ENCODE measurements at places on chromosomes 13 and 19.
A peak's percentile ranks its signal among the peaks of the same experiment; 100 is the strongest.

DNA sequence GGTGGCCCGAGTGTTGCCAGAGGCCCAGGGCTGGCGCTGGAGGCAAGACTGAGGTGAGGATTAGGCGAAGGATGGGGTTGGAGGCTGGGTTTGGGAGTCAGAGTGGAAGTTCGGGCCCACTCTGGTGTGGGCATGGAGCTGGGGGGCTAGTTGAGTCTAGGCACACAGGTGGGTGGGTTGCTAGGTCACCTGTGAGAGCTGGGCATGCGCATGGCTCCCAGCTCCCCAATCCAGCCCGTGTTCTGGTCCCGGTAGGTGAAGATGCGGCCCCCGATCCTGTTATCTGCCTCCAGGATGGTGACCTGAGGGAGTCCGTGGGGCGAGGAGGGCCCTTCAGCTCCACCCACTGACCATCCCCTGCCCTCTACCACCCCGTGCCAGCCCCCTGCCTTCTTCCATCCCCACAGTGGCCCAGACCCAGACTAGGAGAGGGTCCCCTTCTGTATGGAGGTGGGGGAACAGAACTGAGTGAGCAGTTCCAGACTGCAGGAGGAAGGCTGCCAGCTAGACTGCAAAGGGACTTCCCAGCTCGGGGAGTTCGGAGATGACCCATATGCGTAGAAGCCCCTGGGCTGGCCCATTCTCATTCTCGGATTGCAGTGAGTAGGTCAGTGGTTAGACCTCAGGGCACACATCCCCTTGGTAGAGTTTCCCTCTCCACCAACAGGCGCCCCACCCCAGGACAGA, 1.7 kb downstream of the IL4I1 start:
- ATAC-seq, result no peak

DNA sequence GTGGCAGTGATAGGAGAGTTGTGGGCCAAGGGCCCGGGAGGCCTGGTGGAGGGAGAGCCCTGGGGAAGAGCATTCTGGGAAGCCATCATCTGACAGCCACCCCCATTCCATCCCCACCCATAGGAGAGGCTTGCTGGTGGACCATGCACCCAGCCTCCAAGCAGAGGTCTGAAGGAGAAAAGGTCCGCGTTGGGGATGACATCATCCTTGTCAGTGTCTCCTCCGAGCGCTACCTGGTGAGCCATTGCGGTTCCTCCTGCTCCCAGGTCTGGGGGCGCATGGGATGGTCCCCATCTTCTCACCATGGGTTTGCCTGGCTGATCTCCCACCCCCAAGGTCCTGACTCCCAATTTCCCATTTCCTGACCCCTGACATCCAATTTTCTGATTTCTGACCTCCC, 10.5 kb downstream of the RYR1 start:
- ATAC-seq, result no peak

DNA sequence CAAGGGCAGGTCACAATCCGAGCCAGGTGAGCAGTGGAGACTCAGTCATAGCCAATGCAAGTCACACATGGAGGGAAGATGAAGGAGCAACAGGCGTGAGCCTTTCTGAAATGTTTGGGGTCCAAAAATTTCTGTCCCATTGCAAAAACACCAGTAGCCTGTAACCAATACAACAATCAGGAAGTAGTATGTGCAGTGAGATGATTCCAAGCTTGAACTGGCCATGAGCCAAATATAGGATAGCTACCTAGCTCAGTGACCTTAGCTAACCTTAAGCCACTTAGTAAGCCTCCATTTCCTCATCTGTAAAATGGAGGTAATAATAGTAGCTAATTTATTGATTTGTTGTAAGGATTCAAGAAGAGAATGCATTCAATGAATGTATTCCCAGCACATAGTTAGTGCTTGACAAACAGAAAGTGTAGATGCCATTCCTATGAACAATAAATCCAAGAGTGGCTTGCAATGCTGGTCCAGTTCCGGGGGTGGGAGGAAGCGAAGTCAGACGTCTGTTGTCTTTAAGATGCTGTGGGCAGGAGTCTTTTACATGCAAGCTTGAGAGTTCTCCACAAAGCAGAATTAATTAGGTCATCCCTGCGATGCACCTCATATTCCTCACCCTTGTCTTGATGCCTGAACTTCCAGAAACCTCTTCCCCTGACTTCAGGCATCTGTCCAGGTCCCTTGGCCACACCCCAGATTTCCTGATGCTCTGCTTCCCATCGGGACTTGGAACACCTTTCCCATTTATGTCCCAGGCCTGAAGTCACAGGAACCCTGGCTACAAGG, 195.7 kb upstream of the UBL3 start:
- no peak for ATAC-seq

GRCh38 chr13:102346769-102347168, 55.1 kb downstream of the FGF14 start:
- no peak for ATAC-seq

GRCh38 chr19:45587873-45588272, 3.3 kb upstream of the OPA3 start:
- ATAC-seq, result no peak

DNA sequence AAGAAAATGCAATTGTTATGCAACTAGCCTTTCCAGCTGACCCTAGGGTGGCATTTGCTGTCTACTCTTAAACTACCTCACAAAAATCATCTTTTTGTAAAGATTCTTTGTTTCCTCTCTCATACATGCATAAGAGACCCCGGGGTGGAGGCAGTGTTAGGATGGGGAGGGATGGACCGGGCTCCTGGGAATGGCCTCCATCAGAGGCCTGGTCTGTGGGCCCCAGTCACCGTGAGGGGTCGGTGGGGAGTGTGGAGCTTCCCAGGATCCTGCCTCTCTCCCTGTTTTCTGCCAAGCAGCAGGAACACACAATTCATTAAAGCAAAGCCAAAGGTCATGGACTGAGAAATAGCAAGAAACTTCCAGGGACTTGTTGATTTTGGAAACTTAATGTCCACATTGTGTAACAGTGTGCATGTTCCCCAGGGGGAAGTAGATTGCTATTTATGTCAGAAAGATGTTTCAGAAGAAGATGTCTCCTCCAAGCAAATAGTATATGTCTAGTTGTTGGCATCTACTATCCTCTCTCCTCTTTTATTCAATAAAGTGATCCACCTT, 241.4 kb downstream of the ENOX1 start:
- peak; percentile 34 for ATAC-seq

Data from gastroesophageal sphincter (tissue), 4 donors.